Right forelimb (tissue), 1 donor: ENCODE measurements at places on chromosomes 3 and 15.

DNA sequence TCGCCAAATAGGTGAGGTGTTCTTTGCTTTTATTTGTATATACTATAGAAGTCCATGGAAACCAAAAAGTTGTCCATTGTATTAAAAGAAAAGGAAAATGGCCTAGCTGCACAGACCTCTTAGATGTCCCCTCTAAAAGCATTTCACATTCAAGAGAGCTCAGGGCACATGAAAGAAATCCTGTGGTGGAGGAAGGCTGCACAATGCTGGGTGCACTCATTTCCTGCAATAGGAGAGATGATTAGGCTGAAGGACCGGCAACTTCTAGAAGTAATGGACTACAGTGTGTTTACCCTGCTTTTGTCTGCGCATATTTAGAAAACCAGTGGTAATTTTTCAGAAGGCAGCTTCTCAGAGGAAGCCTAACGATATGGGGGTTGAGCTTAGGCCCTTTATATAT lies 25.4 kb downstream of the PPM1L start:
- no peak for DNase-seq

DNA sequence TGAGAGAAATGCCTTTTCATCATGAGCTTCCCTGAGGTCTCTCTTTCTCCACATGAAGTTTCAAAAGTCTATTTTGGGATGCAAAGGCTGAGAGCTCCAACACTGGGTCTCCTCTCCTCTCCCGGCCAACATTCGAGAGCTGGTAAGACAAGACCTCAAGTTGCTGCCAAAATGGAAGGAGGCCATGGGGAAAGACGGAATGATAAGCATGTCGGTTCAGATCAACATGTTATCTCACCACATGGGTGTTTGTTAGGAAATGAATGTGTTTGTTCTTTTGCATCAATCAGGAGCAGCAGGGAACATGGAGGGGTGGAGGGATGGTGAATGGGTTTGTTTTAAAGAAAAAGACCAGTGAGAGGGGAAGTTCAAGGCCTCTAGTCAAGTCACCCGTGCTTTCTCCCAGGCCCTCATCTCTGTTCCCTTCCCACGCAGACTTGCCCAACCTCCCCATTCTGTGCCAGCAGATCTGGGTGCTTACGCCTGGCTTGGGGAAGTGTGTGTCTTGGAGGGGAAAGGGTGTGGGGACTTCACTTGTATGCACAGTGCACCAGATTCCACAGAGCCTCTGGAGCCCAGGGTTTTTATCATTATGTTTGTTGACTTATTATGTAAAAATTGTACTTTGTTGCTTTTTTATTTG lies 23.5 kb upstream of the ATP10A start:
- DNase-seq: no peak

DNA sequence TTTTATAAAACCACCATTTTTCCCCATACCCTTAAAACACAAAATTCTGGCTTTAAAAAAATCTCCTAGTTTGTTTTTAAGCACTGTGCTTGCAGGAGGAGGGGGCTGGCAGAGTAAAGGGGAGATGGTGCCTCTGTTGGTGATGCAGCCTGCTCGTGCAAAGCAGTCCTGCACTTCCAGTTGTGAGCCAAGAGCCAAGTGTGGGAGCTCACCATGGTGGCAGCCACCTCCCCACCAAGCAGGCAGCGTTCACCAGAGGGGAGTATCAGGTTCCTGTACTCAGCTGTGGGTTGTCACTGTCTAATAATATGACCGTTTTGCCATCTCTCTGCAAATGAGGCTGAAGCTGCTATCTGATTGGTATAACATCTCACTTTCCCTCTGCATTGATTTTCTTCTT lies 164.8 kb downstream of the SYNPR start:
- no peak for DNase-seq

DNA sequence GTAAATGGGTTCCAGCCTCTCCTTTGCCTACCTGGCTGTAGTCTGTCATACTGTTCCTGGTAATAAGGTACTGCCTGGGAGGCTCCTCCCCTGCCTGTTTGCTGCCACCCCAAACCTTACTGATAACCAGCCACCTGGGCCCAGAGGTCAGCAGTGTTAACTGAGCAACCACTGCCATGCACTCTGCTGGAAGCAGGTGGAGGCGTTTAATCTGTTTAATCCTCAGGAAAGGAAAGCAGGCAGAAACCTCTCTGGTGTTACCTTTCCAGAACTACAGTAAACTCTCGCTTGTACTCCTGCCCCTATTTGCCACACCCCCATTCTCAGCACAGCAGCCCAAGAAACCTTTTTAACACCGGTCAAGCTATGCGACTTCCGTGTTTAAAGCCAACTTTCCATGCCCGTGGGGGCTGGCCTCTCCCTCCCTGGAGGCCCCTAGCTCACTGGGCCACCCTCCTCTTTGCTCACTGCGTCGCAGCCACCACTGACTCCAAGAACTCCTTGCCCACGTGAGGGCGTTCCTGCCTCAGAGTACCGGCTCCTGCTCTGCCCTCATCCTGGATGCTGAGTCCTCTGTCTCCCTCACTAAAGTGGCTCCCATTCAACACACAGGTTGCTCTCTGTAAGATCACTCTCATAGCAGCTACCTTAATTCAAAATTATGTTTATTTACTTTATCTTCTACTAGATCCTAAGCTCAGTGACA lies 8.3 kb downstream of the BDH1 start:
- no peak for DNase-seq

DNA sequence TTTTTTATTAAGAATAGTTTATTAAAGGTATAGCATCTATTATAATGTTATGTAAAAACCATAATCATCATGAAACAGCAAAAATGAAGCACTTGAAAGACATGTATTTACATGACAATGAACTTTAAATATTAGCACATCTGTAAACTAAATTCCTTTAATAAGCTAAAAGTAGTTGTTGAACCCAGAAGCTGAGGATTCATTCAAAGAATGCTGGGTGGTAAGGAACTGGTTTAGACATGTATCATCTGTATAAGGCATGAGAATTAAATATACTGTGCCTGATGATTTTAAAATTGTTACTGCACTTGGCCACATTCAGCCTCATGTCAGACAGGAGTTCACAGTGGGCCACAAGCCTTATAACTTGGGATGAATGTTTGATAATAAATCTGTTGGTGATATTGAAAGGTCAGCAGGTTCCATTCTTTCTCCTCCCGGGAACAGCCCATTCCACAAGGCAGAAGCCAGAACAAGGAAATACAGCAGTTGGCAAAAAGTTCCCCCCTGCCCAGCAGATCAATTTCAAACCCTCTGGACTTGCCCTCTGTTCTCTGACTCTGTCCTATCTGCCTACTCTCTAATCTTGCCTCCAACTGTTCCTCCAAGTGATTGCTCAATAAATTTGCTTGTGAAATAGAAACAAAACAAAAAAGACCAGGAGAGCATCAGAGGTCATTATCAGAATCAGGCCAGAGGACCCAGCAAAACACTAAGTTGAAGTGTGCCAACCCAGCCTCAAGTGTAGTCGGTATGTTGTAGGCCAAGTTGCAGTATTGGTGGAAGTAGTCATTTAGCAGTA lies 49.8 kb upstream of the TEX264 start:
- DNase-seq: no peak

- peak; percentile 70 for DNase-seq
These were observed at the start of gene ONECUT1 for GRCh38 chr15:52790169-52790708. TSS of gene ONECUT1 (minus strand) at chr15:52790336. CDS start at chr15:52789884, 452 bp downstream.

DNA sequence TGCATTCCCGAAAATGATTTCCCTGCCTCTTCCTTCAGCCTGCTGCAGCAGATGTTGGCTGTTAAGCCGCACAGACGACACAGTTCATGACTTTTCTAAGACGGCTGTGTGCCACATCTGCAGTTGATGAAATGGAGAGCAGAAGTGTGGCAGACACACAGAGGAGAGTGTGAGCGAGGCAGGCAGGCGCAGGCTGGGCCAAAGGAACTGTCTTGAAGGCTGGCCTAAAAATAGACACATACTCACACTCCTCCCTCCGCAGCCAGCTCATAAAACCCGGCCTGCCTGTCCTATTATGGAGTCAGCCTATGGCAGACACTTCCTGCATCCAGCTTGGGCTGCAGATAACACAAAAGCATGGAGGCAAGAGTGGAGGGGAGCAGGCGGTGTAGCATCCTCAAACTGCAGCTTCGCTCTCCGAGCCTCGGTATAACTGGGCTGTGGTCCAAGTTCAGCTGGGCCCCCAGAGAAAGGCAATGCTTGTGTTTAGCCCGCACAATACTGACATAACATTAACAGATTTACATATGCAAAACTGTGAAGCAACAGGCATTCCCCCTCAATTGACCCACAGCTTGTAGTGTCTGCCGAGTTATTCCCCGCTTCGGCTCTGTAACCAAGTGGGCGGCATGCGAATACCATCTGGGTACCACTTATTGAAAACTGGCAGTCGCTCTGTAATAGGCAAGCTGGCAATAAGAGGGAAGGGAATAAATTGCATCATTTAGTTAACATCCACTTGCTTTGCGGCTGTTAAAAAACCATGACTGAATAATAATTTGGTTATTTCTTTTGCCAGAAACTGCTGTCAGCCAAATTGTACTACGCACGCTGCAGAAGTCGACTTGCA lies 40.8 kb downstream of the FOXP1 start:
- DNase-seq: peak; percentile 89

DNA sequence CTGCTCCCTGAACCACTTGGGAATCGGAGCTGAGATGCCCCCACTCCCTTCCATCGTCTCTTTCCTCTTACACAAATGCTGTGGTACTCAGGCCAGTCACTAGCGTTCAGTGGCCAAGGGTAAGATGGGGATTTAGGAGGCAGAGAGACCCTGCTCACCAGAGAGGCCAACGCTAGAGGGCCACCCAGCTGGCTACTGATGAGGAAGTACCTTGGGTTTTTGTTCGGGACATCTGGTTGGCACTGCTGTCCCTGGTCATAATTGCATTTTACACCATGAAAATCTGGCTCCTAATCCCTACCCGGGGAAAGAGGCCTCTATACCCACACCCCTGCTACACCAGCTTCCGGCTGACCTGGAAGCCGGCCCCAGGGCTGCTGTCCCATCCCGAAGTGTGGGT lies 7.7 kb downstream of the MAP6D1 start:
- DNase-seq: no peak

GRCh38 chr15:38085114-38085513 lies 150.7 kb downstream of the TMCO5A start:
- no peak for DNase-seq

DNA sequence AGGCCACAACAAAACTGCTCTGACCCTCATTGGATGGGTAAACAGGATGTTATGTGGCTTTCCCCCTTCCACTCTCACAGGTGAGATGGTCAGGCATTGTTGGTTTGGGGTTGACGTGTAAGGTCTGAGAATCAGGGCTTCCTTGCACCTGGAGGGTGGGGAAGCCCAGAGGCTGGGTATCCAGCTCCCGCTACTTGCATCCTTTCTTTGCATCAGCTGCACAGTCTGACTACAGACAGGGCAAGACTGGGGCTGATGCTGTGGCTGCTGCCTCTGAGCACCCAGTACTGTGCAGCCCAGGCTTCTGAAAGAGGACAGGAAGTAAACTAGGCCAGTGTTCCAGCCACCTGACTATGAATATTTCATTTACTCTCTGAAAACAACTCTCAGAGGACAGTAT lies 58.0 kb upstream of the ATP2B2 start:
- no peak for DNase-seq

- no peak for DNase-seq
These were observed 198.9 kb downstream of the KCNMB2 start for GRCh38 chr3:178735032-178735674.

DNA sequence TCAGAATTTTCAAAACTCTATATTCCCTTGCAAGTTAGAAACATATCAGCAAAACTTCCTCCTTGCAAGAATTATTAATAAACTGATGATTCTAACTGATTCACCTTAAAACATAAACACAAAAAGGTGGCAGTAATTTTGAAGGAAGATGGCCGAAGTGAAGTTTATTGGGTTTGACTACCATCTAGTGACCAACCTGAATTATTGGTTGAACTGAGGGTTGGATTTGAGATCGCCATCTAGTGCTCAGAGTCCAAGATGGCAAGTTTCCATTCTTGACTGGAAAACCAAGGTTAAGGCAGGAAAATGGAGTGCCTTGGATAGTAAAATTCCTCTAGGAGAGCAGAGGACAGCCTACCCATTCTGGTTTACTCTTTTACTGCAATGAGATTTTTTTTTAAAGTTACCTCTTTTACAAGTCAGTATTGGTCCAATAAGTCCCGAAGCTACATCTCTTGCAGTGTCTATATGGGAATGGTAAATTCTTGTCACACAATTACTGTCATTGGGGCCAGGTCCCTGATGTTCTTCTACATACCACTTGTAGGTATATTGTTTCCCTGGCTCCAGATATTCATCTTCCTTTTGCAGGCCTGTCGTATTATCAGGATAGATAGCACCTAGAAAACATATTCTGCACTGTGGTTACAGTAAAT lies 51.6 kb upstream of the CP start:
- DNase-seq: peak; percentile 67

DNA sequence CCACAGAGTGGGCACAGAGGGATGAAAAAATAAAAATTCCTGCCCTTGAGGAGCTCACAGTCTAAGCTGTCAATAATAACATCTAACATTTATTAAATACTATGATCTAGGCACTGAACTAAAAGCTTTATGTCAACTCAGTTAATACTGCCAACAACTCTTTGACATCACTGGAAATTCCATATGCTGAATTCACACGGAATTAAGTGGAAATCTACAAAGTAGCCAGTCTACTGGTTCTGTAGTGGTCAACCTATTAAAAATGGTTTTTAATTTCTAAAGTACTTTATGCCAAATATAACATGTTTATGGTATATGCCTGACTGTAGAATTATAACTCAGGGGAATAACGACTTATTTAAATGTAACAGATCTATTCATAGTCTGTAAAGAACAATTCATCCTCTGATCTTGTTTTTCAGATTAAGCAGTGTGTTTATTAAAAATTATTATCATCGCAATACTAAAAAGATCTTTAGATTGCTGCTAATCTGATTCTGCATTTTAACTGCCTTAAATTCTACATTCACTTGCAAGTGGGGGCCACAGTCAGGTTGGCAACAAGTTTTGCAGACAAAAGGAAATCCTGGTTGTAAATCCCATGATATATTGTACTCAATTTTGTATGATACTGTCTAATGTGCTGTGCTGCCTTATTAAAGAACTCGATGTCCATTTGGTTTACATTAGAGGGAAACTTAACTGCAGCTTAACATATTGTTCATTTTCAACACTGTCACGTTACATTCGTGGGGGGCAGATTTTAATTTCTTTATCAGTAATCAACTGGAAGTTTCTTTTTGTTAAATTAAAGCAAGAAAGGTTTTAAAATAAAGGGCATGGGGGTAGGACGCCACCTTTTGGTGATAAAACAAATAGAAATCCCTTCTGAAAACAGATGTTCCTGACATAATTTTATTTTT lies 2.6 kb upstream of the FOXP1 start:
- no peak for DNase-seq

GRCh38 chr3:32303977-32304881 lies 65.7 kb downstream of the CMTM8 start:
- no peak for DNase-seq

GRCh38 chr3:31534065-31534425 lies 1.3 kb downstream of the STT3B start:
- DNase-seq: no peak

- DNase-seq: peak; percentile 89
These were observed 45.6 kb upstream of the SYNM start for GRCh38 chr15:99059010-99059981.
